ENCODE measurements at places on chromosomes 13 and 19. TPM values are rescaled to one million over a fixed set of nuclear protein-coding genes. Genes with fewer than 3 reads are reported as not detected.

- no peak for DNase-seq
Measured at GRCh38 chr13:106246666-106247188, 288.7 kb downstream of the EFNB2 start.

- no peak for DNase-seq
Measured at GRCh38 chr19:18789883-18790565, 1.1 kb downstream of the COMP start.

DNA sequence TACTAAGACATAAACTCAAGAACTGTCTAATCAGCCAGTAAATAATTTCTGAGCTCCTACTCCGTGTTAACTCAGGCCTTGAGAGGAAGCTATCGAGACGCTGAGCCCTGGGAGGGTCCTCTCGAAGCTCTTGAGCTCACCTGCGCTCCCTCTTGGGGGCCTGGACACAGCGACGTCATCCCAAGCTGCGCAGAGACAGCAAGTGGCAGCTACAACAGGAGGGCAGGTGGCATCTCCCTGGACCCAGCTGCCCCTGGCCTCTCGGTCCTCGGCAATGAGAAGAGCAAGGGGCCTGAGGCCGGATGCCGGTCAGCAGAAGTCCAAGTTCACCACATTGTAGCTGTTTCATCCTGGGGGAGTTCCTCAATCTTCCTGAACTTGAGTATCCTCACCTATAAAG lies 30.5 kb upstream of the TUBGCP3 start:
- no peak for DNase-seq

DNA sequence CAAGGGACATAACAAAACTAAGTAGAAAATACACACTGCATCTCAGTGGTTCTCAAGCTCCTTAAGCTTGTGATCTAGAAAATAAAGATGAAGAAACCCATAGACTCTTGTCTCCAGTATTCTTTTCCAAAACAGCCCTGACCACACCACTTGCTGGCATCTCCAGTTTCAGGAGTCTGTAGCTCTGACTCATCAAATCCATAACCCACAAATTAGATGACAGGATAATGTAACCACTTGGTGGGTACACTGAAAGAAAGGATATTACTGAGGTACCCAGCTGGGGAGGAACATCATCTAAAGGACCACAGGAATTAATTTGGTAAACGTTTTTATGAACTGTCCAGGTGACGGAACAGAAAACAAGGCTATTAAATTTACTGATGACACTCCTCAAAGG lies 214.7 kb downstream of the VWA8 start:
- no peak for DNase-seq

- DNase-seq, result no peak
Measured at GRCh38 chr19:35373492-35373891, 2.6 kb downstream of the GPR42 start.

DNA sequence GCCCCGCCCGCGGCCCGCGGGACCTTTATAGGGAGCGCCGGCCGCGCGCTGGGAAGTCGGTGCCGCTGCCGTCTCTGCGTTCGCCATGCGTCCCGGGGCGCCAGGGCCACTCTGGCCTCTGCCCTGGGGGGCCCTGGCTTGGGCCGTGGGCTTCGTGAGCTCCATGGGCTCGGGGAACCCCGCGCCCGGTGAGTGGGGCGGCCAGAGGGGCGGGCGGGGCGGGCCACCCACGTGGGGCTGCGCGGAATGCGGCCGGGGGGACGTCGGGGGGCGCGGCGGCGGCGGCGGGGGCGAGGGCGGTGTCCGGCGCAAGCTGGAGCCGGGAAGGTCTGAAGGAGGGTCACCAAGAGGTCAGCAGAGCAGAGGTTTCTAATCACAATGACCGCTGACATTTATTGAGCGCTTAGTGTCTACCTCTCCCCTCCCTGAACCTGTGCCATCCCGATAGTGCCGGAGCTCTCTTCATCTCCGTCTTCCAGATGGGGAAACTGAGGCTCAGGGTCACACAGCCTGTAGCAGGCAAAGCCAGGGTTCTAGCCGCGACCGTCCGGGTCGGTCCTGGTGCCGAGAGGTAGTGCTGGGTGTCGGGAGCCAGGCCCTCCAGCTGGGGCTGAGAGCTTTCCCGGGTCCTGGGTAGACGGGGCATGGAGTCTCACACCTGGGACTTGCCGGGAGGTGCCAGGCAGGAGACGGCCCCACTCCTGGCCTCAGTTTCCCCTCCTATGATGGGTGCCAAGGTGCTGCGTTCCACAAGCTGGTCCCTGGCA lies at the start of gene FSTL3:
Gene FSTL3 (plus strand): TSS at position 54 of the 767 bp plus-strand sequence. CDS start 32 bp downstream, at position 86.
- peak; percentile 66 for DNase-seq

The SMIM44 gene
- total RNA-seq, result not detected

The ZNF730 gene
- 0.24 TPM for total RNA-seq

The F10 gene
- 17.5 TPM for total RNA-seq

The PRODH2 gene
- not detected for total RNA-seq

The ATP4B gene
- total RNA-seq, result not detected
